ENCODE measurements at places on chromosomes 5 and 9.

DNA sequence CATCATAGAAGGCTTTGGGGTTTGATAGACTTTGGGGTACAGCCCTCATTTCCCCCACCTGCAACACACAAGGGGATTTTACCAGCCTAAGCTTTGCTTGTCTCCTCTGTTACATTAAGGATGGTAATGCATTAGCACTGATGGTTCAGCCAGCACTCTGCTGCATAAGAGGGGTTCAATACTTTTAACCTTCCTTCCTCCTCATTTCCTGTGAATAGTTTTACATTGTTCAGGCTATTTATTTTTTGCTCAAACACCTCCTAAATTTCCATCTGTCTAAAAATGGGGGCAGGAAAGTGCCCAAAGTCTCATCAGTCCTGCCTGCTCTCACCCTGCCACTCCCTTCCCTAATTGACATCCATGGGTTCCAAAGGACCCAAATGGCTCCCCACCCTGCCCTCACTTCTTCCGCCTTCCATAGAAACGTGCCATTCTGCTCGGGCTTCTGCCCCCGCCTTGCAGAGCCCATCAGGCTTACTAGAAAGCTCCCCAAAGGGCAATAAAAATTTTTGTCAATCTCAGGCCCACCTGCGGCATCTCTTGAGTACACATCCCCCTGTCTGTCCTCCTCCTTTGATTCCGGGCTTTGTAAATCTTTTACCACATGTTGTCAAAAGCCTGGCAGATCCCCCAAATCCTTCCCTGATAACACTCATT, 239.5 kb upstream of the SLC24A2 start:
- no peak overlapping the region for H3K4me3 ChIP-seq
- peaks cover 2% of the 10 kb centered on the region for H3K4me1 ChIP-seq
- DNase-seq = no peak
- no peak overlapping the region for H3K27ac ChIP-seq

GRCh38 chr5:66655395-66656324, 59.5 kb downstream of the MAST4 start:
- no peaks in the 10 kb centered on the region for H3K4me1 ChIP-seq
- no peaks in the 10 kb centered on the region for H3K27me3 ChIP-seq
- H3K36me3 ChIP-seq = no peaks in the 10 kb centered on the region
- no peak overlapping the region for H3K27ac ChIP-seq

DNA sequence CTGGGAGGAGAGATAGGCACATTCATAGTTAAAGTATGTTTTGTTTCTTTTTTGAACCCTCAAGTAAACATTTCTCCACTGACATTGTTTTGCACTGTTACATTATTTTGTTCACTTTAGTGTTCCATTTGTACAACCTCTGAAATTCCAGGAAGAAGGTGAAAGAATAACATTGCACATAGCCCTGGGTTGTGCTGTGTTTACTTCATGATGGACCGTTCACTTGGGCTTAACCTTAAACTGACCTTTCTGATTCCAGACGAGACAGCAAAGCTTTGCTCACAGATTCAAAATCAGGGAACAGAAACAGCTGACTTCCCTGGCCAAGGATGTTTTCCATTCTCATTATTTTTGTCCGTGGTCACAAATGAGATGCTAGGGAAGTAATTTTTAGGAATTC, 42.8 kb upstream of the GDNF start:
- no peak overlapping the region for H3K4me3 ChIP-seq
- no peaks in the 10 kb centered on the region for H3K36me3 ChIP-seq
- no peak overlapping the region for H3K27ac ChIP-seq
- H3K4me1 ChIP-seq = no peaks in the 10 kb centered on the region

DNA sequence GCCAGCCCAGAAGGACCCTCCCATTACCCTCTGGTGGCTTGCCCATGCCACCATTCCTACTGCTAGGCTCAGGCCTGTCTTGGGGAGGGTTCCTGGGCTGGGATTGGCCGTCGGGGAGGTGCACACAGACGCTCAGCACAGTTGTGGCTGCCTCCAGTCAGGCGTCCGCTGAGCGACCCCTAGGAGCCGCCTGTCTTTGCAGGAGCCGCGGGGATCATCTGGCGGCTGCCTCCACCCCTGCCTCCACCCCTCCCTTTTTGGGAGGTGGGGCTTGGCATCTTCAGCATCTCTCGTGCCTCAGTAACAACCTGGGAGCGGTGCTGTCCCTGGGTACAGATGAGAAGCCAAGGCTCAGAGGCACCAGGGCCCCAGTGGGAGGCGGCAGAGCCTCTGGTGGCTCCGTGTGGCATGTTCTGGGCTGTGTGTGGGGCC, 39.6 kb downstream of the RXRA start:
- H3K4me3 ChIP-seq = peak overlapping the region; percentile 28
- H3K27me3 ChIP-seq = no peaks in the 10 kb centered on the region
- peak overlapping the region; percentile 92 for H3K27ac ChIP-seq
- DNase-seq = peak; percentile 86

- no peak overlapping the region for H3K4me3 ChIP-seq
- no peak for DNase-seq
- H3K27me3 ChIP-seq = no peaks in the 10 kb centered on the region
- no peaks in the 10 kb centered on the region for H3K4me1 ChIP-seq
- H3K27ac ChIP-seq = no peak overlapping the region
These were observed 18.6 kb upstream of the SPATA31D1 start for GRCh38 chr9:81969971-81970370.

DNA sequence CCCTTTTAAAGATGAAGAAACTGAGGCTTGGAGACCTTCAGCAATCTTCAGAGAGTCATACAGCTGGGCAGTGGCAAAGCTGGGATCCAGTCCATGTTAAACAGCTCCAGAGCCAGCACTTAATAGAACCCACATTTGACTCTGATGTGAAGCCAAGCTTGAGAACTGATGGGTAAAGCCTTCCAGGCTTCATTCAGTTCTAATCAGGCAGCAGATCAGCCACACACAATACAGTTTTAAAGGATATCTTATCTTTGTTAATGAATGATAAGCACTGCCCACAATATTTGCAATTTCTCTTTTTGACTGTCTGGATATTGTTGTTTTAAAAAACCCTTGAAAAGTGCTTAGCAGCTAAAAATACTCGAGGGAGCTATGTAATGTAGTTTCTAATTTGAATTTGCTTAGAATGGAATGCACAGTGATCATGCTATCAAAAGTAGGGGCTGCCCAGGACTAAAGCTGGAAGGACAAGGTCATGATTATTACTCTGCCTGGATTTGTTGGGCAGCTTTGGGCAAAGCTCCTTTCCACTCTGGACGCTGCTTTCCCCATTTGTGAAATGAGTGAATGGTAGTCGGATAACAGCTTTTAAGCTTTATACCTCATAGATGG, 31.3 kb upstream of the HTR4 start:
- no peak overlapping the region for H3K4me3 ChIP-seq
- H3K27me3 ChIP-seq = no peaks in the 10 kb centered on the region
- H3K27ac ChIP-seq = no peak overlapping the region
- H3K36me3 ChIP-seq = no peaks in the 10 kb centered on the region

DNA sequence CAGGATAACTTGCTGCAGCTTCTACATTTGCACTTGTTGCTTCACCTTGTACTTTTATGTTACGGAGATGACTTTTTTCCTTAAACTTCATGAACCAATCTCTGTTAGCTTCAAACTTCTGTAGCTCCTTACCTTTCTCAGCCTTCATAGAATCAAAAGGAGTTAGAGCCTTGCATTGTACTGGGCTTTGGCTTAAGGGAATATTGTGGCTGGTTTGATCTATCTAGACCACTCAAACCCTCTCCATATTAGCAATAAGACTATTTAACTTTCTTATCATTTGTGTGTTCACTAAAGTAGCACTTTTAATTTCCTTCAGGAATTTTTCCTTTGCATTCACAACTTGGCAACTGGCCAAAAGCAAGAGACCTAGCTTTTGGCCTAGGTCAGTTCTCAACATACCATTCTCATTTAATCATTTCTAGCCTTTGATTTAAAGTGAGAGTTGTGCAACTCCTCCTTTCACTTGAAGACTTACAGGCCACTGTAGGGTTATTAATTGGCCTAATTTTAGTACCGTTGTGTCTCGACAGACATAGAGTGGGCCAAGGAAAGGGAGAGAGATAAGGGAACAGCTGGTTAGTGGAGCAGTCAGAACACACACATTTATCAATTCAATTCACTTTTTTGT, 63.7 kb downstream of the SHOC1 start:
- H3K36me3 ChIP-seq = no peaks in the 10 kb centered on the region
- no peaks in the 10 kb centered on the region for H3K27me3 ChIP-seq
- no peak for DNase-seq
